Cortex of kidney (tissue), 1 donor: ENCODE measurements at places on chromosomes 1 and 21.

- no peak for DNase-seq
These were observed 112.5 kb downstream of the IFI44 start for GRCh38 chr1:78762113-78762512.

GRCh38 chr1:81804312-81804711 is 3.6 kb downstream of the ADGRL2 start:
- no peak for DNase-seq

DNA sequence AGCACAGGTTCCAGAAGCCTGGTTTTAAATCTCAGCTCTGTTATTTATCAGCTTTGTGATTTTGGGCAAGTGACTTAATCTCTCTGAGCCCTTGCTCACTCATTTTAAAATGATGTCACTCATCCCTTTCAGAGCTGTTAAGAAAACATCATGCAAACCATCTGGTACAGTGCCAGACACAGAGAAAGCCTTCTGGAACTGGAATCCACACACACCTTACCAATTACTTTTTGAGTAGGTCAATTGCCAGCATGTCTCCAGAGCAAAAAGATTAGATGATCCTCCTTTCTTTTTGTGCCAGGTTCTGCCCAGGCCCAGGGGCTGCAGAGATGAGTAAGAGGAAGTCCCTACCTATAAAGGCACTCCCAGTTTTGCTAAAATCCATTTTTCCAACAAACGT is 61.3 kb downstream of the ROR1 start:
- DNase-seq, result no peak

DNA sequence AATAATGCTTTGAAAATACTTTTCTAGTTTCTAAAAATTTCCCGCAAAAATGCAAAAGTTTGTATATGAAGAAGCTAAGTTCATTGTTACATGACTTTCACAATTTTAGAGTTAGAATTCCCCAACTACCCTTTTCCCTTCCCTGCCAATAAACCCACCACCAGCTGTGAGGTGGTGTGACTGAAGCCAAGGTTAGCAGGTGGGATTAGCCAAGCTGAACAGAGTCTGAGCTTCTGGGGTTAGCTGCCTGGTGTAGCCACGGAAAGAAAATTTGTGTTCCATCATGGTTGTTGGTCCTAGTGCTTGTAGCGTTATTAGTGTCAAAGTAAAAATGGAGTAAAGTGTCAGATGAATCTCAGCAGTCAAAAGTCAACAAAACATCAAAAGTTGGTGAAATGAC is 110.9 kb downstream of the ASTN1 start:
- DNase-seq, result no peak

DNA sequence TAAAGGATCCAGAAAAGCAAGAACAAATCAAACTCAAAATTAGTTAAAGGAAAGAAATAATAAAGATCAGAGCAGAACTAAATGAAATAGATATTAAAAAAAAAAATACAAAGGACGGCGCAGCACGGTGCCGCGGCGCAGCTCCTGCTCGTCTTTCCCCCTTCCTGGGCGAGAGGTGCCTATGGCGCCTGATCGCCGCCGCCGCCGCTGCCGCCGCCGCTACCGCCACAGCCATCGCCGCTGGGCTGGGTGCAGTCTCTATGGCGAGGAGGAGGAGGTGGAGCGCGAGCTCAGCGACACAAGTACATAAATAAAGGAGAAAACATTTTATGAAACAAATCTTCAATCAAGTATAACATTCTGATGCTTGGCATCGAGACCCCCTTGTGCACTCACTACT is 77.6 kb upstream of the VANGL1 start:
- no peak for DNase-seq

GRCh38 chr1:221264848-221265247 is 385.6 kb downstream of the HLX start:
- no peak for DNase-seq

GRCh38 chr1:54781023-54781723 is 16.9 kb upstream of the PARS2 start:
- no peak for DNase-seq

DNA sequence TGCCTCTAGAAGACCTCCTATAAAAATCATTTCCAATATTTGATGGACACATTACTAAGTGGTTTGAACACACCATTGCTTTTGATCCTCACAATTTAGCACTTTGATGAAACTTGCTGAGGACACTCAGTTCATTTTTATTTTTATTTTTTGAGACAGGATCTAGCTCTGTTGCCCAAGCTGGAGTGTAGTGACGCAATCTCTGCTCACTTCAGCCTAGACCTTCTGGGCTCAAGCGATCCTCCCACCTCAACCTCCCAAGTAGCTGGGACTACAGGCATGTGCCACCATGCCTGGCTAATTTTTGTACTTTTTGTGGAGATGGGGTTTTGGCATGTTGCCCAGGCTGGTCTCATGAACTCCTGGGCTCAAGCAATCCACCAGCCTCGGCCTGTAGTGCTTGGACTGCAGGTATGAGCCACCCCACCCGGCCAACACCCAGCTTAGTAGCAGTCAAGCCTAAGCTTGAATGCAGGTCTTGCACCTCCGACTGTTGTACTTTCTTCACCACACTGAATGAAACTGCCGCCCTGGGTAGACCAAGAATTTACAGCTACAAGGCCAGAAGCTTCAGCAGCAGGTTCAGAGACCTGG is 24.8 kb upstream of the ATP2B4 start:
- no peak for DNase-seq

- no peak for DNase-seq
These were observed 151.3 kb upstream of the NEGR1 start for GRCh38 chr1:72433591-72433990.

- DNase-seq, result no peak
These were observed 13.0 kb downstream of the KRTCAP2 start for GRCh38 chr1:155160128-155160527.

GRCh38 chr1:85626818-85627217 is 46.3 kb downstream of the CCN1 start:
- DNase-seq, result no peak

DNA sequence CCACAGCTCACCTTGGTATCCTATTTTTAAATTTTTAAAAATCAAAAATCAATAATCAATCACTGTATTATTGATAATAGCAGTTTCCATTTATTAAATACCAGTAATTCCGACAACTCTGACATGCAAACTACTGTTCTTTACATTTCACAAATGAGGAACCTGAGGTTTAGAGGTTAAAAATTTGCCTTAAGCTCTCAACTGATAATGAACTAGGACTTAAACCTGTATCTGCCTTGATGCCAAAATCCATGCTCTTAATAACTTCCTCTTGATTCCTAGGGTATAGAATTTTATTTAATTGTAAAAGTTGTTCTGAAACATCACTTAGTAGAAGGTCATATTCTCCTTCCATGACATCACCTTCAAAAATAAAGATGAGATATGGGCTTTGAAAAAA is 5.6 kb downstream of the ARHGAP29 start:
- no peak for DNase-seq

DNA sequence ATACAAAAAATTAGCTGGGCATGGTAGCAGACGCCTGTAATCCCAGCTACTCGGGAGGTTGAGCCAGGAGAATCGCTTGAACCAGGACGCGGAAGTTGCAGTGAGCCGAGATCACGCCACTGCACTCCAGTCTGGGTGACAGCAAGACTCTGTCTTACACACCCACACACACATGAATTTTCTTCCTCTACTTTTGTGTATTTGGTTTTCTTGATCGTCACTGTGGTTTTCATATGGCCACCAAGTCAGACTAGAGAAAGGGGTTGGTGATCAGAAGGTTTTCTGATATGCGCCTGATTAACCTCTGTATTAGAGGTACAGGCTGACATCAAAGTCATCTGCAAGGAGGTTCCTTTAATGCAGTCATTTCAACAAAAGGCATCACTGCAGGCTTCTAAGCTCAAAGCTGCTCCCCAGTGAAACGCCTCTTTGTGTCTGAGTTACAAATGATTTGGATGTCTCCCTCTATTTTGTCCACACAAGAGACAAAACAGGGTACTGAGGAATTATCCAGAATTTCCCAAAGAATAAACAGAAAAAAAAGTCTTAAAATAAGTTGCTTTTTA is 11.1 kb downstream of the SH2D1B start:
- DNase-seq, result no peak

GRCh38 chr1:172630868-172631267 is 28.0 kb upstream of the FASLG start:
- DNase-seq, result no peak

DNA sequence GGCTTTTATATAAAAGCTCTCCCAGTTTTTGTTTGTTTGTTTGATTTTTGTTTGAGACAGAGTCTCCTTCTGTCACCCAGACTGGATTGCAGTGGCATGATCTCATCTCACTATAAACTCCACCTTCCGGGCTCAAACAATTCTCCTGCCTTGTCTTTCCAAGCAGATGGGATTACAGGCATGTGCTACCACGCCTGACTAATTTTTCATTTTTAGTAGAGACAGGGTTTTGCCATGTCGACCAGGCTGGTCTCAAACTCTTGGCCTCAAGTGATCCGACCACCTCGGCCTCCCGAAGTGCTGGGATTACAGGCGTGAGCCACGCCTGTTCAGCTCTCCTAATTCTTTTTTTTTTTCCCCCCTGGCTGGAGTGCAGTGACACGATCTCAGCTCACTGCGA is 4.4 kb downstream of the PCAT6 start:
- no peak for DNase-seq

GRCh38 chr1:234778221-234779159 is 168.5 kb upstream of the IRF2BP2 start:
- DNase-seq, result no peak

- no peak for DNase-seq
These were observed 27.5 kb upstream of the SLAMF6 start for GRCh38 chr1:160550572-160551034.

GRCh38 chr1:23964790-23965740 is 5.4 kb downstream of the PNRC2 start:
- no peak for DNase-seq

DNA sequence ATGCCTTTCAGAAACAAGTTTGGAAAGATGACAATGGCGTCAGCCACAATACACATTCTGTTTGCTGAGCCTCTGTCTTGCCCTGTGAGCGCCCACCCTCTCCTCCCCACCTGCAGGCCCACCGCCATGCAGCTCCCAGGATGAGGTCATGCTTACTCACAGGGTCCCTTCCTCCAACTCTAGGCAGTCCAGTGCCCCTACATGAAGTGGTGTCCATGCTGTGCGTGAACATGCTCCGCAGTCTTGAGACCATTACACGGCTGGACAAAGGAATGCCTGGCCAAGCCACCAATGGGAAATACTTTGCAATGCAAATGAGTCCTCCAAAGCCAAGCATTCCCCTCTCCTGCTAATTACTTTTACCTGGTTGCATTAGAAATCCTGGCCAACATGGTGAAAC is 92.2 kb downstream of the CD58 start:
- DNase-seq, result no peak

DNA sequence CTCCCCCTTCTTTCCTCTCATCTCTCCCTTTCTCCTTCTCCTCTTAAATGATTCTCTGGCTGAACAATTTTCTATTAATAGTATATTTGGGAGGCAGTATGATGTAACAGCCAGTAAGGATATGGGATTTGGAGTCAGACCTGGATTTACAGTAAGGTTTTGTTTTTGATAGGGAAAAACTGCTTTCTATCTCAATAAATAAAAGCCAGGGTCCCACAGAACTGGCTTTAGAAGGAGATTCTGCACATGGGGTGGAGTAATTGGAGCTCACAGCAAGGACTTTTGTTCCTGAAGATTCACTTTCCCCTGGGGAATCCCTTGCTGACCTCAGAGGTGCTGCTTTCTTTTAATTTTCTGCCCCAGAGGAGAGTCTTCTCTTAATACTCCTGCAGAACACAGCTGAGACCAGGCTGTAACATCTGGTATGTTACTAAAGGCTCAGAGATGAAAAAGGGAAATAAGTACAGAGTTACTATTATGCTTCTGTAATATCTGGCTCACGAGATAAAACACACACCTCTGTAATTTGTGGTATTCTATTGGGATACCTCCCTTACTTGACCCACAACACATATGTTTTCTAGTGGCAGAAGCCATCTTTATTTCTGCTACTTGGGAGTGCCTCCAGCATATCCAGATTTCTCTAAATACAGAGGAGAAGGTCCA is 13.4 kb downstream of the EPB41 start:
- no peak for DNase-seq

- no peak for DNase-seq
These were observed 365.7 kb upstream of the USP24 start for GRCh38 chr1:55580845-55581332.

DNA sequence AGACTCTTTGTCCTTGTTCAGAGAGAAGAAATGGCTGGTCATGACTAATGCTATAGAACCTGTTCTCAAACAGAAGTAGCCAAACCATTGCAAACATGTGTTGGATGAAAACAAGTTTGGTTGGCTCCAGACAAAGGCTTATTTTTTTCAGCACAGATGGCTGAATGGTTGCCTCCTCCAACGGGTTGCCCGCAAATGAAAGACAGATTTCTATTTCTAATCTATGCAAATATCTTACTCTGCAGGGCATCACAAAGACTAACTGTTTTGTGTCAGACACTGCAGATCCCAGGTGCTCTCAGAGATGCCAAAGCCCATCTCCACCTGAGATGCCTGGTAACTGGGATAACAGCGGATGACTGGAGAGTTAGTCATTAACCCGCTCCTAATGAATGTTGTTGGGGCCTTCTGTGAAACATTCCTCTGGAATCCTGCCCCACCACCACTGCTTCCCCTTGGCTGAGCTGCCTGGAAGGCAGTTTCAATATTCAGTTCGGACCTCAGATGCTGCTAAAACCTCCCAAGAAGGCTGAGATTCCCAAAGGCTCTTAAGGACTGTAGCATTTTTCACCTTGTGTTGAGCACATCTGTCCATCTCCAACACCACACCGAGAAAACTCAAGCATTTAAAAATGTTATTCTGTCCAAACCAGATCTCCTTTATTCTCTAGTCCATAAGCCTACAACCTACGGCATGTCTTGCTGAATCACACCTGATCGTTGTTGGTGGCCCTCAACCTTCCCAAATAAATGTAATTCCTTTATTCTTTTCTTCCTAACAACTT is 104.4 kb downstream of the PTPN14 start:
- DNase-seq, result no peak

DNA sequence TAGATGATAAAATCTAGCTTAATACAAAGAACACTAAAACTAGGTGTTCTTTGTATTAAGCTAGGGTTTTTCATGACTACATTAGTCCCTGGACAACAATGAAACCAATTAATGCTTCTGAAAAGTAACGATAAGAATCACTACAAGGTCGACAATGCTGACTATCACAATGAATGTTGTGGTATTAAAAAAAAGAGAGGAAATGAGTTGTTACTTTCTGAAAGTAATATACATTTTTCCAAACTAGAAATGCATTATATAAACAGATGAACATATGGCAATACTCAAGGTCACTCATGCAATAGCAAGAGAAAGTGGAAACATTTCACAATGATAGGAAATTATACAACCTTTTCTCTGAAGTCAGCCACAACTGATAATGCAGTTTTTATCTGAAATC is 19.0 kb downstream of the DPH5 start:
- DNase-seq, result no peak

- no peak for DNase-seq
These were observed 64.3 kb upstream of the TRABD2B start for GRCh38 chr1:48061162-48062136.

GRCh38 chr1:223421025-223421424 is 27.8 kb downstream of the CCDC185 start:
- no peak for DNase-seq

DNA sequence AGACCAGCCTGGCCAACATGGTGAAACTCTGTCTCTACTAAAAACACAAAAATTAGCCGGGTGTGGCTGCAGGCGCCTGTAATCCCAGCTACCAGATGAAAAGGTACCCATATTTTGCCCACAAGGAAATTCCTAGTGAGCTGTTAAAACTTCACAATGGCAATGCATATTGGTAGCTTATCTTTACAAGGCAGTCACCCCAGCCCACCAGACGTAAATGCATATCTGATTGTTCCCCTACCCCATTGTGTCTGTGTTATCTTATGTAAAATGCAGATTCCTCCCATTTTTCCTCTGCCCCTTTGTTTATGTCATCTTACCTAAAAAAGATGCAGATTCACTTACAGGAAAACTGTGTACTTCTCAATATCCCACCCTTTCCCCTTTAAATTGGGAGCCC is 103.1 kb upstream of the SLC2A1 start:
- no peak for DNase-seq
